ENCODE measurements at places on chromosomes 3 and 15.

- DNase-seq, result no peak
Measured at GRCh38 chr3:23421811-23422516, 218.8 kb downstream of the UBE2E2 start.

- DNase-seq, result no peak
Measured at GRCh38 chr3:119944091-119944490, 150.2 kb downstream of the GSK3B start.

- no peak for DNase-seq
Measured at GRCh38 chr3:174538151-174538550, 321.0 kb upstream of the NAALADL2 start.

DNA sequence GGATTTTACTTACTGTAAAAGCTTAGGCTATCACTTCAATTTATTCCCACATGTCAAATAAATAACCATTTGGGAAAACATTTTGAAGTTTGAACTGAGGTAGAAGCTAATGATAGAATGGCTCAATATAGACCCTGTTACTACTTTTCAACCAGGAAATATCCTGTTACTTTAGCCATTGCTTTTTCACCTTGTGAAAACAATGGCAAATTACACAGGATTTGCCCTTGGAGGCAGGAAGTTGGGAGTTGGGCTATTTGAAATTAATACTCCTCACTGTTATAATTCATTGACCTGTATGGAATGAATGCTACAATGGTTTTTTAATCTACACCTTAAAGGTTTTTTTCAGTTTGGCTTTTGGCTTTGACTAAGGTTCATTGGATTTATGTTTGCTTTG is 98.1 kb upstream of the UBE2E2 start:
- no peak for DNase-seq

DNA sequence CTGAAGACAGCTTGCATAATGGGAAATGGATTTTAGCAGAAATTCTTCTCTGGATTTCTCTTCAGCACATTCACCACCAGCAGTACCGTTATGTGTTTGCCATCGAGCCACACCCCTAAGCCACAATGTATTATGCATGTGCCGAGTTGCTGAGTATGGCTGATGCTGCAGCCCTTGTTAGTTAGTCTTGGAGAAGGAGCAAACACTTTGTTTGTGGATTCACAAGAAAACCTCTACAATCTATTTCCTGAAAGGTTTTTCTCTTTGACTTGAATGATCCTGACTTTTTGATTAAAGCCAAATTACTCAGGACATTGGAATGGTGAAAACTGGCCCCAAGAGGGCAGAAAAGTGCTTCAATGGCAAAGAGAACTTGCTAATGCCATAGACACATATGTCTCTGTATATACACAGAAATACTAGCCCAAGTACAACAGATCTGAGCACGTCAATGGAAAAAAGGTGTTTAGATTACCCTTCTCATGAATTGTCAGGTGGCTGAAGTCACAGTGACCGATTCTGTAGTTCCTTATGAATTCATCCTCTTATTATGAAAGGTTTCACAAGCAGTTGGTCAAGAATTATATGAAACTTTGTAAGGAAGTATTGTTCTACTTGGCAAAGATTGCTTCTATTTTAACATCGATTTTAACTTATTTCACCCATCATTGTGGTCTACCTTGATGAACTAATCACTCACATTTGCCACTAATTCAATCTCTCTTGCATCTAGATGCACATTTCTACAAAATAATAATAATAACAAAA is 103.0 kb downstream of the P3H2 start:
- DNase-seq, result no peak

GRCh38 chr3:188085584-188086560 is 68.1 kb upstream of the LPP start:
- no peak for DNase-seq

- DNase-seq, result no peak
Measured at GRCh38 chr3:182244222-182244971, 532.7 kb downstream of the SOX2 start.

DNA sequence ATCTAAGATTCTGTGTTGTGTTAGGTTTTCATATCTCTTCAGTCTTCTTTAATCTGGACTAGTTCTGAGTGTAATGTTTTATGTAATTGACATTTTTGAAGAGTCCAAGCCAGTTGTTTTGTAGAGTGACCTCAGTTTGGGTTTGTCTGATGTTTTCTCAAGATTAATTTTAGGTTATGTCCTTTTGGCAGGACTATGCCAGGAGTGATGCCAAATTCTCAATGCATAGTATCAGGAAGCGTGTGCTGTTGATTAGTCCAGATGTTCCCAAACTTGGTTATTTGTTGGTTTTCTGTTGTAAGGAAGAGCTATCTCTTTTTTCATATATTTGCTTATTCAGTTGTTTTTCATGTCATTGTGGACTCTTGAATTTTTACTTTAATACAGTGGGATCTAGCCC is 32.6 kb downstream of the NMD3 start:
- DNase-seq, result no peak

DNA sequence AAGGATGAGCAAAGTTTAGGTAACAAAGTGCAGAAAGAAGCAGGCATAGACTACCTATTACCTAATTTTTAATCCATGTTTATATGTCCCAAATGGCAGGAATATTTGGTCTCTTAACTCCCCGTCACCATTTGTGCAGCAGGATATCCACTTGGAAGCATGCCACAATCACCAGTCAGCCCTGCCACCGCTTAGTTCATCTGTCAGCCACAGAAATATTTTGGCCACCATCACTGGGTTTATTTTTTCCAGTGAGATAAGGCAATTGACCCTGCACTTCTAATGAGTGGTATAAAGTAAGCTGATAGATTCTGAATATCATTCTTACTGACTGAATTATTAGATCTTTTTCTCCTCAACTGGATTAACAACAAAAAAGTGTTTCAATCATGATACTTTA is 152.9 kb upstream of the SOX2 start:
- DNase-seq, result no peak

DNA sequence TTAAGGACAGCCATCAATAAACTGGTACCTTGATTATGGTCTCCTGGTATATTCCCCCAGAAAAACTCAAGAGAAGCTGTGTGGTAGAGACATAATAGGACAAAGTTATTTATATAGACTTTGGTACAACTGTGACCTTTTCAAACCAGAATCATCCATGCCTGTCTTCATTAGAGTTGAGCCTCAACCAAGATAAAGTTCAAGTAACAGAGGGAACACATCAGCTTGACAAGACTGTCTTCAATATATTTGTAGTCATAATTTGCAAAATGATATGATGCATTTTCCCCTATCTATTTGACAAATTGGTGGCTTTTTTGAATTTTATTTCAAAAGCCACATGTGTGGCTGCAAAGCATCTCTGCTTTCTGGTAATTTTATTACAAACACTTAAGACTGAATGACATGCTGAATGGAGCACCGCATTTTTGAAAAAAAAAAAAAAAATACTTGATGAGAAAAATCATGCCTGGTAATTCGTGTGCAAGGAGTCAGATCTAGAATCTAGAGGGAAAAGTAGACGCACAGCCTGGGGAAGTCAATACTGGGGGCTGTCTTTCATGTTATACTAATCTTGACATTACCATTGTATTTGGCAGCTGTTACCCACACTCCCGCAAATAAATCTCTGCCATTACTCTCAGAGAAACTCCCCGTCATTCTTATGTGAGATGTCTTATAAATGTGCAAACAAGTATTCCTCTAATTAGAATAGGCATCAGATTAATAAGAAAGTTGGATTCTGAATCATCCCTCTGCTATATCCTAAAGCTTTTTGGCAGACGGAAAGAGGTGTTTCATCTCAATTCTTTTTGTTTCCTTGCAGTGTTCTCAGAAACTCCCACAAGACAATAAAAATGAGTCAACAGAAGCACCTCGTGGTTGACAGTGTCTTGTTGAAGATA is 554.8 kb upstream of the CBLB start:
- DNase-seq, result no peak

- DNase-seq, result no peak
Measured at GRCh38 chr15:51724673-51725072, 12.8 kb downstream of the LYSMD2 start.

- no peak for DNase-seq
Measured at GRCh38 chr3:84980011-84980410, 21.2 kb downstream of the CADM2 start.

- DNase-seq, result no peak
Measured at GRCh38 chr3:56926243-56926946, 124.6 kb upstream of the ARHGEF3 start.

DNA sequence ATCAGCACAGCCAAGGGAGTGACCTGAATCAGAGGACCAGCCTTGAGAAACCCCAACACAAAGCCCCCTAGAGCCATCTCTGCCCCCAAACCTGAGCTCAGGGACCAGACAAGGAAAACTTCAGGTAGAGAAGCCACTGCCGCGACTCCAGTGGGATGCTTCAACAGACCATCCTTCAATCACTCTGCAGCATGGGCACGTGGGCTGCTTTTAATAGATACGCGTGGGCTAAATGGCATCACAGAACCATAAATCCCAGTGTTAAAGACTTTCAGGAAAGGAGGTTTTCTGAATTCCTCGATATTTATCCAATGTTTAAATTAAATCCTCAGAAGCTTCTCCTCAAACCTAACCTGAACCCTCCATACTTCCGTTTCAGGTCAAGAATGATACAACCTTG is 30.6 kb downstream of the SH3BP5 start:
- DNase-seq, result no peak

All from activated T-cell treated with anti-CD3 and anti-CD28 coated beads, Interleukin-2, amount 50 U/mL, for 24 hours (primary cell).